ENCODE measurements at places on chromosomes 5 and 9. TPM values are rescaled to one million over a fixed set of nuclear protein-coding genes. Genes with fewer than 3 reads are reported as not detected.

TRIM7 gene
- 17.9 TPM for total RNA-seq

DNA sequence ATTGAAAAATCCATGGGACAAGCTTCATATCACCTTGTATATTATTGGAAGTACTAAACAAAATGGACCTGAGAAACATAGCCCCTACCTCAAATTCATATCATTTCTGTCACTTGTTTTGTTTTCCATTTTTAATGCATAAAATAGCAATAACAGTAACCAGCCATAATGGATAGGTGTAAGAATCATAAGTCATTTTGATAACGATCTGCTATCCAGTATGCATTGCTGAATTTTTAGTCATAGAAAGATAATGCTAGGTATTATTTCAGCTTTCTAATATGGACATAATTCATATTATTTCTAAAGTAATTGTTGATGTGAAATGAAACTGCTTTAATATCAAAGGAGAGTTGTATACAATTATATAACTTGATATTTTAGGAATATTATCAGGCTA is 1.1 kb upstream of the LRRC70 start:
- no peaks in the 10 kb centered on the region for H3K4me1 ChIP-seq
- H3K4me3 ChIP-seq: no peak overlapping the region
- DNase-seq: no peak
- H3K27me3 ChIP-seq: no peaks in the 10 kb centered on the region

DNA sequence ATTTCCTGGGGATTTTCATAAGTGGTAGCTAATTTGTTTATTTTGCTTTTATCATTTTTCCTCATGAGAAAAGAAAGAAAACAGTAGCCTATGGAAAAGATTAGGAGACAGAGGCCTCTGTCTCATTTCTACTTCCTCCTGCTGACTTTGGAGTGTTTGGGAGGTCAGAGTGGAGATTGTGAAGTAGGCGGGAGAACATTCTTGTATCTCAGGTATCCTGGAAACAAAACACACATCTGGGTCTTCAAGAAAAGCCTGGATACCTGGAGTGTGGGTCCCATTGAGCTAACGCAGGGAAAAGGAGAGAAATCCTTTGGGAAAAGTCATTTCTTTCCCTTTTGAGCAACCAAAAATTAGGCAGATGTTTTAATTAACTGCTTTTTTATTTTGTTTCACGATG is 161.5 kb upstream of the DMAC1 start:
- DNase-seq: no peak
- H3K36me3 ChIP-seq: no peaks in the 10 kb centered on the region
- H3K27me3 ChIP-seq: no peaks in the 10 kb centered on the region
- no peaks in the 10 kb centered on the region for H3K4me1 ChIP-seq
- no peak overlapping the region for H3K4me3 ChIP-seq

FCN2 gene
- total RNA-seq: not detected

DNA sequence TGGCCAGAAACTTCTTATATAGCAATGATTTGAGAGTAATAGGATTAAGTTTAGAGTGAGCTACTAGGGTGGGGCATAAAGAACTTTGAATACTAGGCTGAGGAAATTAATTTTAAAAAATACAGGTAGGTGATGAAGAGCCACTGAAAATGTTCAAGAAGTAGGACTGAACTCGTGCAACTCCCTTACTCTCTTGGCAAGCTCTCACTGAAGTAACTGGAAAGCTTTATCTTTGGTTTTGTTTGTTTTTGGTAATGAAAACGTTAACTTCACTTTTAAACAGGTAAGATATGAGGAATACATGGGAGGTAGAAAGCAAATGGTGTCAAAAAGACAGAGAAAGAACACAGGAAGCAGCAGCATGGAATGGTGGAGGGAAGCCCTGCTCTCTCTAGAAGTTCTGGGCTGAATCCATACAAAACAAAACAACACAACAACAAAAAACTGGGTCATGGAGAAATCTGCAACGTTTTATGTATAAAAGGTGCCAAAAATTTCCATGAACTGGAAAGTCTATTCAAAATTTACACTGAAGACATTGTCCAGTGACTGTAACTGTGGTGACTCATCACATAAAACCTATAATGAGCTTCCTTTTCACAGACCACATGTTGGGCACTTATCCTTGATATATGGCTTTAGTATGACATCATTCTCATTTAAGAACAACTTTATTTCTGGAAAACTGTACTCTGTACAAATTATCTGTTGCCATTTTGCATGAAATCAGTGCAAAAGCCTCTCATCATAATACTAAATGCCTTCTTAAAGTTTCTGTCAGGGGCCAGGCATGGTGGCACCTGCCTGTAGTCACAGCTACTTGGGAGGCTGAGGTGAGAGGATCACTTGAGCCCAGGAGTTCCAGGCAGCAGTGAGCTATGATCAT is 91.2 kb upstream of the CHD1 start:
- peak overlapping the region; percentile 34 for H3K27ac ChIP-seq
- no peak overlapping the region for H3K4me3 ChIP-seq
- no peaks in the 10 kb centered on the region for H3K36me3 ChIP-seq
- no peaks in the 10 kb centered on the region for H3K27me3 ChIP-seq

DNA sequence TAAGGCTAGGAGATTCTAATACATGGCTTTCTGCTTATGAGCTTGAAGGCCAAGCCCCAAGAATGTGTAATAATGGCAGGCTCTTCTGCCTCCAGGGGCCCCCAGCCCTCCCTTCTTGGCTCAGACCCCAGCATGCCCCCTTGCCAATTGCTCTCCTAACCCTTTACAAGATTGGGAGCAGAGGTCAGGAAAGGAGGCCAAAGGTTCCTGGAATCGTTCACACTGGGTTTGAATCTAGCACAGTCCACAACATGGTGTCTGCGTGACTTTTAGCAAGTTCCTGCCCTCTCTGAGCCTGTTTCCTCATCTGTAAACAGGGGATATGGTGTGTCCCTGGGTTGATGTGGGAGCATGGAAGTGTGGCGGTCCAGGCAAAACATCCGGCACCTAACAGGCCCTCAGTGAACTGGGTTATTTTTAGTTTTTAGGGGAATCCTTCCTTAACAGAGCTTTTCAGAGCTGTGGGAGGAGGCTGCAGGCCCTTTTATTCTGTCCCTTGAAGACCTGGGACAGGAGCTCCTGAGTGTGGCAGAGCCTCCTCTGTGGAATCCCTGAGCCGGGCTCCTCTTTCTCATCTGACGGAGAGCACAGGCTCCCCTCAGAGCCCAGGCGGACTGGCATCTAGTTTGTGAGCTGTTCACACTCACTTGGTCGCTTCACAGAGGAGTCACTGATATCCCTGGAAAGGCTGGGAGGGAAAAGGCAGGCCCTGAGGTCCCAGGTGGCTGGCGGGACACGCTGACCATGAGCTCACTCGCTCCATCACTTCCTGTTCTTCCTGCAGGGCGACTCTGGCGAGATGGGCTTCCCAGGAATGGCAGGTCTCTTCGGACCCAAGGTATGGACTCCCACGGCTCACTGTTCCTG is 23.4 kb upstream of the ORM1 start:
- no peak for DNase-seq
- H3K4me3 ChIP-seq: no peak overlapping the region
- H3K4me1 ChIP-seq: no peaks in the 10 kb centered on the region

GRCh38 chr9:8613346-8613825 is 813.8 kb upstream of the DMAC1 start:
- H3K4me1 ChIP-seq: no peaks in the 10 kb centered on the region
- no peak overlapping the region for H3K27ac ChIP-seq
- H3K4me3 ChIP-seq: no peak overlapping the region
- H3K36me3 ChIP-seq: no peaks in the 10 kb centered on the region
- DNase-seq: no peak

- H3K4me3 ChIP-seq: no peak overlapping the region
- no peak for DNase-seq
- H3K27ac ChIP-seq: no peak overlapping the region
Observed at GRCh38 chr5:93704996-93705395, 36.4 kb downstream of the POU5F2 start.

DNA sequence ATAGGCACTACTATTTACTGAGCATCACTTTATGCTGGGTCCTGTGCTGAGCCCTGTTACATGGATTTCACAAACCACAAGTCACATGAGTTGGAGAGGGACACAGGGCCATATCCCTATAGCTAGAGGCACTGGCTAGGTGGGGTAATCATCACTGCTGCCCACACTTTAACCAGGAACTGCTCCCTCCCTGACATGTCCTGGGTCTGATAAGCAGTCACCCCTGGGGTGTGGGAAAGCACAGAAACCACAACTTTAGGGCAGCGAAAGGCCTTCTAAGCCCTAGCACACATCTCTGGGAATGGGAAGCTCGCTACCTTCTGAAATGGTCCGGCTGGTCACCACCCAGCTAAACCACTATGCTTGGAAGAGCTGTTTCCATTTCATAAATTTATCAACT is 15.0 kb downstream of the TBC1D2 start:
- H3K4me1 ChIP-seq: no peaks in the 10 kb centered on the region
- no peaks in the 10 kb centered on the region for H3K27me3 ChIP-seq
- DNase-seq: no peak
- no peak overlapping the region for H3K4me3 ChIP-seq

FBLL1 gene
- total RNA-seq: 2.3 TPM

DNA sequence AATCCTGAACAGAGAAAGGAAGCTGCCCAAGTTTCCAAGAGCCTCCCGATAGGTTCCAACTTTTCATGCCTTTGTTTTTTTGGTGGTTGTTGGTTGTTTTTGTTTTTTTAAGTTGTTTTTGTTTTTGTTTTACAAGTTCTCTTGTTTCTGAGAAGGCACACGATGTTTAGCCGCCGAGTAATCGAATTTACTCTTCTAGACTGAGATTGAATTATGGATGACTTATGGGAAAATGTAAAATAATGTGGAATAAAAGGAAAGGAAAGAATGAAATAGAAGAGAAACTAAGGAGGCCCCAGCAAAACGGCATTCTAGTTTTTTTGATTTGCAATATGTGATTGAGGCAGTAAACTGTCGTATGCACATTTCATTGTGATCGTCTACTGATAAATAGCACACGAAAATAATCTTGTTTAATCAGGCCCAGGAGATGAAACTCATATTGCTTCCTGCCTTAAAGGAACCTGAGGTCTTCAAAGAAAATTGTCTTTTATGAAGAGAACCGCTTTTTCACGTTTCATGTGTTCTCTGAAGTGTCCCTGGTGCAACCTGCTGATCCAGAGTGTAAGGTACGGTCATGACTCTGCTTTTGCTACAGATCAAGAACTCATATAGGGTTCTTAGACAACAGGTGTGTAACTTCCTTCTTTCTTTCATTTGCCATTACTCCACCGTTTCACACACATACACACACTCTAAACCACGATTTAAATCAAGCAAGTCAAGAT is 1.3 kb upstream of the GNAQ start:
- no peak for DNase-seq
- peaks cover 36% of the 10 kb centered on the region for H3K4me1 ChIP-seq
- no peaks in the 10 kb centered on the region for H3K27me3 ChIP-seq
- H3K4me3 ChIP-seq: peak overlapping the region; percentile 10
- H3K36me3 ChIP-seq: no peaks in the 10 kb centered on the region

SPATA31A3 gene
- not detected for total RNA-seq

DNA sequence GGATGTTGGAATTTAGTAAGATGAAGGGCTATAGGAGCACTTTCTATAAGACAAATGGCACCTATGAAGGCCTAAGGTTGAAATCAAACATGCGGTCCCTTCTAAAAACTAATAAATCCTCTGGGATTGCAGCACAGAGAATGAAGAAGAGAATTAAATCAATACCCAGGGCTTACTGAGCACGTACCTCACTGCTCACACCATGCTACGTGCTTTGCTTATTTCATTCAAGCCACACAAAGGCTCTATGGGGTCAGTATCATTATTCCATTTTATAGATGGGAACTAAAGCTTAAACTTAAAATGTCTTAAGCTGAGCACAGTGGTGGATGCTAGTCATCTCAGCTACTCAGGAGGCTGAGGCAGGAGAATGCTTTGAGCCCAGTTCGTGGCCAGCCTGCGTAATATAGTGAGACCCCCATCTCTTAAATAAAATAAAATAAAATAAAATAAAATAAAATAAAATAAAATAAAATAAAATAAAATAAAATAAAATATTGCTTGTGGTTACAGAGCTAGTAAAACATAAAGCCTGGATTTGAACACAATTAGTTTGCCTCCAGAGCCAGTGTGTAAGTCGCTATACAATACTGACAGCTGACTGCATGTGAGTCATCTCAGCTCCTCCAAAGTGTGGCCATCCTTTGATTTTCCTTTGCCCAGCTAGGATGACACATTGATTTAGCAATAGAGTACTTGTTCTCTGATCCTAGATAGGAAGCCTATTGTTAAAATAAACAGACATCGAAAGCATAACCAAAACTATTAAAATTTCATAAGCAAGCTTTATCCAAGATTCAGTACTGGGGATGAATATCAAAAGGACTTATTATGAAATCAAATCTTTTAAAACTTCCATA is 20.9 kb upstream of the DPYSL3 start:
- no peaks in the 10 kb centered on the region for H3K4me1 ChIP-seq
- no peak overlapping the region for H3K27ac ChIP-seq
- H3K4me3 ChIP-seq: no peak overlapping the region
- no peak for DNase-seq
- H3K27me3 ChIP-seq: no peaks in the 10 kb centered on the region

TMOD1 gene
- total RNA-seq: 9.2 TPM

TCF7 gene
- 9.1 TPM for total RNA-seq

DNA sequence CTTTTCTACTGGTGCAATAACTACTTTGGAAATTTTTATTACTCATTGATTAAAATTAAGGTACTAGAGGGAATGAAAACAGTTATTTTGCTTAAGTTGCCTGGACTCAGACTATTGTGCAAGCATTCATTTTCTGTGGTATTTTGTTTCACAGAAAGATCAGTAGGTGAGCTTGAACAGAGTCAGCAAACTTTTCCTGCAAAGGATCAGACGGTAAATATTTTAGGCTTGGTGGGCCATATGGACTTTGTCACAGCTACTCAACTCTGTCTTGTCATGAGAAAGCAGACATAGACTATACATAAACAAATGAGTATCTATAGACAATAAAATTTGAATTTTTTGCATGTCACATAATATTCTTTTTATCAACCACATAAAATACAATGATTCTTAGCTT is 1036.4 kb downstream of the NR2F1-AS1 start:
- H3K27me3 ChIP-seq: no peaks in the 10 kb centered on the region
- H3K27ac ChIP-seq: no peak overlapping the region
- no peaks in the 10 kb centered on the region for H3K36me3 ChIP-seq

IRX1 gene
- total RNA-seq: not detected

DNA sequence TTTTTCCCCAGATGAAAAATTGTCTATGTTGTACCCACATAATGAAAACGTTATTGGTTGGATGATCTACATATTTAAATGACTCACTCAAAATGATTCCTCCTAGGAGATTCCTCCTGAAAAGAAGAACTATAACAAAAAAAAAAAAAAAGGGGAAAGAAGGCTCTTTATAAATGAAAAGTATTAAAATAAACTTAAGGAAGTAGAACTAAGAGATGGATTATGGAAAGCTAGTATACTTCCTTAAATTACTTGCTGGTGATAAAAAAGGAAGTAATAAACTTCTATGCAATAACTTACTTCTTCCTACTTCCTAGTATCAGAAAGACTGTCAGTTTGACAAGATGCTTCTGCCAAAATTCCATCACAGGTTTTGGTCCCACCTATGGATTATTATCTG is 1087.7 kb downstream of the CDH12 start:
- H3K27me3 ChIP-seq: no peaks in the 10 kb centered on the region
- no peak overlapping the region for H3K27ac ChIP-seq
- no peak for DNase-seq
- no peak overlapping the region for H3K4me3 ChIP-seq
- H3K36me3 ChIP-seq: no peaks in the 10 kb centered on the region

GRCh38 chr5:112635771-112636731 is 101.6 kb upstream of the APC start:
- no peaks in the 10 kb centered on the region for H3K36me3 ChIP-seq
- DNase-seq: peak; percentile 24
- H3K27ac ChIP-seq: no peak overlapping the region
- H3K4me1 ChIP-seq: peaks cover 12% of the 10 kb centered on the region
- H3K27me3 ChIP-seq: no peaks in the 10 kb centered on the region
- no peak overlapping the region for H3K4me3 ChIP-seq

PRRX2 gene
- total RNA-seq: not detected

- no peak overlapping the region for H3K4me3 ChIP-seq
- H3K36me3 ChIP-seq: no peaks in the 10 kb centered on the region
- no peaks in the 10 kb centered on the region for H3K4me1 ChIP-seq
- H3K27ac ChIP-seq: no peak overlapping the region
Observed at GRCh38 chr5:123776761-123777160, 264.8 kb downstream of the CSNK1G3 start.

Data from body of pancreas (tissue), 4 donors.